ENCODE measurements at places on chromosomes 2 and 18.

DNA sequence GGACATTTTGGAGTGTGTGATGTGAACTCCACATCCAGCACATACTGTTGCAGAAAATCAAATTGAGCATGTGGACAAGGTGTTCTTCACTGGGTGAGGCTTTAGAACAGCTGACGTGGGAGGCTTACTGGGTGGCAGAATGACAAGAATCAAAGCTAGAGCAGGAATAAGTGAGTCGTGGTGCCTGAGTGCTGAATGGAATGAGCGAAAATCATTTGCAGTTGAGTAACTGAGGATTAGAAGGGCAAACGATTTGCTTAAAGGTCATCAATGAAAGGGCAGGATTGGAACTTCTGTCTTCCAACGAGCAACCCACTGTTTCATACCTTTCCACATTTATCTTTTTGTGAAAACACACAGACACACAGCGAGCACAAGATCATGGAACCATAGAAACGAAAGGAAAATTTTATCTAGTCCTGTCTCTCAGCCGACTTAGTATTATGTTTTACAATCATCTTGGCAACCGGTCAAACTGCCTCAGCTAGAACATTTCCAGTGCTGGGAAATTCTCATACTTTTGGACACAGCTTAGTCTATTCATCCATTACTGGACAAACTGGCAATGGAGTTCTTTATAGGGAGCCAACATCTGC lies 7.2 kb upstream of the DAW1 start:
- DNase-seq = no peak

DNA sequence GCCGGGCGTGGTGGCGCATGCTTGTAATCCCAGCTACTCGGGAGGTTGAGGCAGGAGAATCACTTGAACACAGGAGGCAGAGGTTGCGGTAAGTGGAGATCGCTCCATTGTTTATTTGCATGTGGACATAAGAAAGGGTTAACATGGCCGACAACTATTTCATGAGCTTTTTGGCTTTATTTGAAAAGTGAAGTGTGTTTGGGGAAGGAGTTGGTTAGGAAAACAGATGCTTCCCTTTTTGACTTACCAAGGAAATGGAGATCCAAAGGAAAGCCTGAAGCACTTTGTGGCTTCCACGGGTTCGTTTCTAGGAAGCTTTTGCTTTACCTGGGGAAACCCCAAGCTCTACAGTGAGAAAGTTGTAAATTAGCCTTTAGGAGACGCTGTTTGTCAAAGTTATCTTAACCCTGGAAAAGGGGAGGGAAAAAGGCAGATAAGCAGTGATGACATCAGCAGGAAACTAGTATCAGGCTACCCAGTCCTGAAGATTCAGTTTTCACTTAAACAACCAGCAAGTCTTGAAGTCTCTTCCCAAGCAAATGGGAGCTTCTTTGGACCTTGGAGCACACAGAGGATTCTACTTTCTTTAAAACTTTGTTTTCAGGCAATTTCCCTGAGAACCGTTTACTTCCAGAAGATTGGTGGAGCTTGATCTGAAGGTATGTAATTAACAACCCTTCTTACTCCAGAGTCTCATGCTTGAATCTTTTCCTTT lies at the start of gene CASP10:
Gene CASP10, plus strand, starts transcription at position 492 of the 715 bp plus-strand sequence. CDS start 2,637 bp downstream, outside the sequence.
- DNase-seq = no peak

- DNase-seq = no peak
These were observed 3.0 kb upstream of the SP9 start for GRCh38 chr2:174331595-174332216.

GRCh38 chr2:192124571-192124970 lies 70.2 kb downstream of the TMEFF2 start:
- no peak for DNase-seq

DNA sequence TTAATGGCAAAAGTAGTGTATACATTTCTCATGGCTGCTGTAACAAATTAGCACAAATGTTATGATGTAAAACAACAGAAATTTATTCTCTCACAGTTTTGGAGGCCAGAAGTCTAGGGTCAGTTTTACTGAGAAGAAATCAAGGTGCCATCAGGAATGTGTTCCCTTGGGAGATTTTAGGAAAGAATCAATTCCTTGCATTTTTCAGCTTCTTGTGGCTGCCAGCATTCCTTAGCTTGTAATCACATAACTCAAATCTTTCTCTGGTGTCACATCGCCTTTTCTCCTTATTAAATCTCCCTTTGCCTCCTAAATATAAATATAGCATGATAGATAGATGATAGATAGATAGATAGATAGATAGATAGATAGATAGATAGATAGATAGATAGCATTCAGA lies 307.0 kb upstream of the REG3G start:
- no peak for DNase-seq

GRCh38 chr18:46866523-46866922 lies 50.8 kb downstream of the PIAS2 start:
- DNase-seq = no peak

DNA sequence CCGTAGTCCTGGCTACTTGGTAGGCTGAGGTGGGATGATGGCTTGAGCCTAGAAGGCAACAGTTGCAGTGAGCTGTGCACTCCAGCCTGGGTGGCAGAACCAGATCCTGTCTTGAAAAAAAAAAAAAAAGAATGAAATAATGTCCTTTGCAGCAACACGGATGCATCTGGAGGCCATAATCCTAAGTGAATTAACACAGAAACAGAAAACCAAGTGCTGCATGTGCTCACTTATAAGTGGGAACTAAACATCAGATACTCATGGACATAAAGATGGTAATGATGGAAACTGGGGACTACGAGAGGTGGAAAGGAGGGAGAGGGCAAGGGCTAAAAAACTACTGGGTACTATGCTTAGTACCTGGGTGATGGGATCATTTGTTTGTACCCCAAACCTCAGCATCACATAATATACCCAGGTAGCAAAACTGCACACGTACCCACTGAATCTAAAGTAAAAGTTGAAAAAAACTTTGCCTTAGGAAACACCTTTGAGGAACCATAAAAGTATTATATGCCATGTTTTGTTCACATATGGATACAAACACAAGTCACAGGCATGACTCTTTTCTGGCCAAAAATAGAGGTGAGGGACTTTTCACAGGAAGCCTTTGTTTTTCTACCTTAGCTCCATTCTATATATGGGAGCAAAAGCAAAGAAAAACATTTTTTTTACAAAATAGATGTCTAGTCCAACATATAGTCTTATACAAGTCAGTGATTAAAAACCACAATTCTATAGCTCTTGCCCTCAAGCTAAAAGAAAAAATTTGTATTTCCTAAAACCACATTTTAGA lies 36.6 kb downstream of the GPR155 start:
- no peak for DNase-seq

DNA sequence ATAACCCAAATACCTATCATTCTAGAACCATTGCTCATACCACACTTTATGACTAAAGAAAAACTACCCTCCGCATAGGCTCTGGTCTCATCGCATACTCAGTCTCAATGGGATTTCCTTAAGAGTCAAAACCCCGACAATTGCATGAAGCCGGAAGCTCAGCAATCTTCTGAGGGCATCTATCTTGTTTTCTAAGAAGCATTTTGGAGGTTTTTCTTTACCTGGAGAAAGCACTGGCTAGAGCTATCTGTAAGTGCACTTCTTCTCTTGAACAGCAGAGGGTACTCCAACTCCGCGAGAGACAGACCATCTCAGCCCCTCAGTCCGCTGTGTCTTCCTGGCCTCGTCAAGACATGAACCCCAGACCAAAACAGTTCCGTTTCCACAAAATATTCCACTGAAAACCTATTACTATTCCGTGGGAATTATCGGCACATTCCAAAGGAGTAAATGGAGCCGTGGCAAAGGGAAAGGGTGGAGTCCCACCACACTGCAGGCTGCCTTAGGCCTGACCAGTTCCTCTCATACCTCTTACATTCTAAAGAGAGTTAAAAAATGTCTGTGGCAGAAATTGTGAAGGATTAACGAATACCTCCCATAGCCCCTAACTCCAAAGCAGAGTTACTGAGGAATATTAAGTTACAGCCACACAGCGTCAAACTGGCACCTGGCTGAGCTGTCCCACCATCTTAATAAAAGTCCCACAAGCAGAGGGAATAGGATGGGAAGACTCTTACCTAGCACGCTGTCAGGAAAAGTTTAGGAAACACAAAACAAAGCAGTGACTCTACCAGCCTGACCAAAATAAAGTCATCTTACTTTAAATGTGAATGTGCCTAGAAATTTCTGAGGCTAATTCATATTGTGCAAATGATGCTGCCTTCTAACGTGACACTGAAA lies 325.6 kb upstream of the VRK2 start:
- DNase-seq = no peak

DNA sequence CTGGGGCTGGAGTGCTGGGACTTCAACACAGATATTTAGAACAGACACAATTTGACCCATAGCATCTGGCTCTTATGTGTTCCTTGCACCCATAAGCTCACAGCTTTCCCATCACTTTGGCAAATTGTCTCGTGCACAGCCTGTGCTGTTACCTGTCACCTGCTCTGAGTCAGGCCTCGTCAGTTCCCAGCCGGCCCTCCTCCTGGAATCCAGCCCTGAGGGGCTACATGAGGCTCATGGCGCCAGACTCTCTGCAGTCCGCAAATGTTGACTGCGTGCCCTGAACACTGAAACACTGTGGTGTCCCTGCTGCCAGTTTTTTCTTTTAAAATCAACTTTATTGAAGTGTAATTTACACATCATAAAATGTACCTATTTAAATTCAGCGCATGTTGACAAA lies 65.4 kb upstream of the BZW1 start:
- no peak for DNase-seq

DNA sequence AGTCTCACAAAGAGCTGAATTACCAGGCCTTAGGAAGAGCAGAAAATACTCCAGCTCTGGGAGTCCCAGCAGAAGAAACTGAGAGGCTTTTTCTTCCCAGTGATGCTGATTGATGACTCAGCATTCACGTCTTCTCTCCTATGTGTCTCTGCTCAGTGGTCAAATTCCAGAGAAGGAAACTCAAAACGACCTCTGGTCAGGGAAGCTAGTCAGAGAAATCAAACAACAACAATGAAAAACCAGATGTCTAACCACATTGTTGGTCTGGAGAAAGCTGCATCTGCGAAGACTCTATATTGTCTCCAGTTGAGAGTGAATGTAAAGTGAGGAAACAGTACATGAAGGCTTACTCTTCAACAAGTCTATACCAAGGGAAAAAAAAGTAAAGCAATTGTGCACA lies 28.6 kb upstream of the CERS6 start:
- no peak for DNase-seq

DNA sequence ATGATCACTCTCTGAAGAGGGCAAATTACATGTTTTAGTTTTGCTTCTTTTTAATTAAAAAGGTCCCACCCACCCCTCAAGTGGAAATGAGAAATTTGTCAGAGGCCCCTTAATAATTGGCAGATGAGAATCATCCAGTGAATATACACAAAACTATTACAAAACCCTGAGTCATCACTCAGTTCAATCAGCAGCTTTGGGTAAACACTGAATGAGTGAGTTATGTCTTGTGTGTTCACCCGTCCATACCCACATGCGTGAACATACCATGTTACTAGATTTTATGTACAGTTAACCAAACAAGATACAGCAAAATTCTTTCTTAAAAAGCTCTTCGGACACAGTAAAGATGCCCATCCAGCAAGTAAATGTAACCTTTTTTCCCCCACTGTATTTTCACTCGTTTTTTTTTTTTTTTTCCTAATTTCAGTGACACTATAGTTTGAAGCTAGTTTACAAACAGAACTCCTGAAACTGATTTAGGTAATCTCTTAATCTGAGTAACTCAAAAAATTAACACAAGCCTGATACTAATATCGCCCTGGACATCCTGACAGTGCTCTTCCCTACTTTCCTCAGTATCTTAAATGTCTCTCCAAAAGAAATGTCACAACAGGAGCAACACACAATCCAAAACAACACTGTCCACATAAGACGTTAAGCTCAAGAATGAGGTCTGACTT lies 1.4 kb downstream of the PSME4 start:
- no peak for DNase-seq

DNA sequence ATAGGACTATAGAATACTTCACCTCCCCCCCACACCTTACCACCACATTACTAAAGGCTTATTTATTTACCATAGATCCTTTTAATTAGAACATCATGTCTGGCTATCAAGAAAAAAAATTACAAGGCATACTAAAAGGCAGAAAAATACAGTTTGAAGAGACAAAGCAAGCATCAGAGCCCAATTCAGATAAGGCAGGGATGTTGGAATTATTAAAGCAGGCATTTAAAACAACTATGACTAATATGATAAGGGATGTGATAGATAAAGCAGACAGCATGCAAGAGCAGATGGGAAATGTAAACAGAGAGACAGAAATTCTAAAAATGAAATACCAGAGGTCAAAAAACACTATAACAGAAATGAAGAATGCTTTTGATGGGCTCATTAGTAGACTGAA lies 55.4 kb upstream of the SMIM21 start:
- DNase-seq = no peak

DNA sequence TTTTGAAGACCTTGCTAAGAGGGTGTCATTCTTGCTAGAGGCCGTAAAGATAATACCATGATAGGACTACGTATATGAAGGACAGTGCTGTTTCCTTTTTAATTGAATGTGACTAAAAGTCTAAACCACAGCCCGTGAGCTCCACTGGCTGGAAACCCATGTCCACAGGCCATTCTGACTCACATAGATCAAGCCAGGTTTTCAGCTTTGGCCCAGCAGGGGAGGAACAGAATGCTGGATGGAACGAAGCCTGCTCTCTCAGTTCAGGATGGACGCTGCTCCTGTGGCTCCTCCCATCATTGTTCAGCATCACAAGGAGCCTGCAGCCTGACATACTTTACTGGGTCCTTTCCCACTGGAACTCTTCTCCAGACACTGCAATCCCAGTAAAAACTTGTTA lies 47.6 kb downstream of the ALPK2 start:
- DNase-seq = no peak

DNA sequence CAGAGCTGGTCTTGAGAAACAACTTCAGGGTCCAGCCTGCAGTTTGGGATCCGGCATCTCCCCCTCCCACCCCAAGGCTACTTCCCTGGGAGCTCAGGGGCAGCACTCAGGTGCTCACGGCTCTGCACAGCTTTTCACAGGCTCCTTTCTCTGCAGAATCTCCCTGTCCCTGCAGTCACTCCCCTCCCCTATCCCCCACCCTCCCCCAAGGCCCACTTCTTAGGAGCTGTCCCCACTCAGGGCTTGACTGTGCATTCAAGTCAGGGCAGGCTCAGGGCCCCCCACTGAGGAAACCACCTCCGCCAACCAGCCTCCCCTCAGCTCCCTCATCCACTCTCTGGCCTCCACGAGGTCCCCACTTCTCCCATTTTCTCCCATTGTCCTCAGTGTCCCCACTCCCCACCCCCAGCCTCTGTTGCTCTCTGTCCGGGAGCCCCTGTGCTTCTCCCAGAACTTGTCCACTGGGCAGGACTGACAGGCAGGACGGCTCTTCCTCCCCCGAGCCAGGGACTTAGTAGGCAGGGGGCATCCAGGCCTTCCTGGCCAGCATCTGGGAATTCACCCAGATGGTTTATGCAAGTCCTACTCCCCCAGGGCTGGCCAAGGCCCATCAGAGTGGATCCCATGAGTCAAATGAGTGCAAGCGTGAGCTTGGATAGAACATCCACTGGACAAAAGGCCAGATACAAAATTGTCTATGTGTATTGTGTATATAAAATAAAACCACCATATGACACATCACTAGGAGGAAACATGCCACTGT lies 7.6 kb downstream of the NMUR1 start:
- no peak for DNase-seq

DNA sequence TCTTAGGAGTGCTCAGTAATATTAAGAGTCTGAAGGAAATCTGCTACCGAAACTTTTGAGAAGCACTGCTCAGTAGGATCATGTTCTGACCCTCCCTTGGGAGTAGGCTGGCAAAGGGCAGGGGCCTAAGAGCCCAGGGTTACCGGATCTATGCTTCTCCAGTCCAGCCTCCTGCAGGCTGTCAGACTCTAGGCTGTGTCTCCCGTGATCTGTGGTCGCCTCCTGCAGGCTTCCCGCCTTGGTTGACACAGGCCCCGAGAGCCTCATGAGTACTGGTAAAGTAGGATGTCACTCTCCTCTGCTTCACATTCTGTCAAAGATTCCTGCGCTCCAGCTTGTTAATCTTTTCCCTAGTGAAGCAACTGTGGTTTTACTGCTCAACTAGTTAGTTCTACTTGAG lies 647.8 kb upstream of the RAB6C start:
- DNase-seq = no peak

Measured in stimulated activated CD8-positive, alpha-beta memory T cell treated with anti-CD3 and anti-CD28 coated beads, Interleukin-4, amount 100 ng/mL, for 4 hours (primary cell).